ENCODE measurements at places on chromosomes 2 and 18.
A peak's percentile ranks its signal among the peaks of the same experiment; 100 is the strongest.

GRCh38 chr18:10269261-10269660, 185.2 kb upstream of the APCDD1 start:
- DNase-seq, result no peak

DNA sequence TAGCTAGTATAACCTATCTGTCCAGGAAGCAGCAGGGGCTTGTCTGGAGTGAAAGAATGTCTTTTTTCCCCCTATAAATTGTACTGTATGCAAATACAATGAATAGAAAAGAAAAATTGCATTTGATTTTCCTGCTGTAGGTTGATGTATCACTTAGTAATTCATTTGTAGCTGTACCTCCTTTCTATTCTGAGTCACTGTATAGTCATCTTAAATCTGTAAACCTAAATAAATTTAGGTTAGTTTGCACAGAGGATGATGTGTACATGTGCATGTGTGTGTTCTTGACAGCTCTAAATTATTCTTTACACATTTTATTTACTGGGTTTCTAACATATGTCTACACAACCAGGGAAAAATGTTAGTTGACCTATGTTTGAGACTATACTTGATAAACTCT, 478.7 kb upstream of the CNTNAP5 start:
- no peak for DNase-seq

- no peak for DNase-seq
Observed at GRCh38 chr2:231069379-231070054, 12.8 kb downstream of the PSMD1 start.

DNA sequence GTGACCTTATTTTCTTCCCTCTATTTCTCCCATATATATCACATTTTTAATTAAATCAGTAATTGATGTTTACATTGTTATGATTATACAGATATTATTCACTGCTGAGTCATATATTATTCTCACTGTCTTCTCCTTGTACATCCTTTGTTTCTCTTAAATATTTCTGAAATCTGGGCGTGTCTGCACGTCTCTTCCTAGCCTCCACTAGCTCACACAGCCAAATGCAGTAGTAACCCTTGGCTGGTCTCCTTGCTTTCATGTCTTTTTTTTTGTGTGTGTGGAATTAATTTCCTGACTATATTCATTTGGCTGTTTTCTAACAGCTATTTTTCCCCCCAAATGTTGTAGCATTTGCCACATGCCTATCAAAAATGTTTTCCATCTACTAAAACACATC, 15.8 kb downstream of the CCNYL1 start:
- no peak for DNase-seq

- DNase-seq, result no peak
Observed at GRCh38 chr2:65458999-65459398, 26.6 kb upstream of the SPRED2 start.

DNA sequence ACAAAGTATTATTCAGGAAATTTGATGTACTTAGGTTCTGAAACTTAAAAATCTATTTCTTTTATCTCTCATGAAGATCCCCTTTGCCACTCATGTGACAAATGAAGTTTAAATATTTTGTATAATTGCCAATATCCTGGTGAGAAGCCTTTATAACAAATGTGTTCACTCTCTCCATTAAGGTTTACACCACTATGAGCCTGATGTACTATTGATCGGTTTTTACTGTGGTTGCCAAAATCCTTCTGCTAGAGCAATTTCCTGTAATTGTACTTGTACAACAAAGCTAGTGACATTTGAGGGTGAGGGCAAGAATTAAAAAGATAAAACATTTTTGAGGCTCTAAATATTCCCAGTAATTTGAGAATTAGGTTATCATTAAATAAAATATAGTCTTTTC, 222.3 kb upstream of the CDH19 start:
- DNase-seq, result no peak

DNA sequence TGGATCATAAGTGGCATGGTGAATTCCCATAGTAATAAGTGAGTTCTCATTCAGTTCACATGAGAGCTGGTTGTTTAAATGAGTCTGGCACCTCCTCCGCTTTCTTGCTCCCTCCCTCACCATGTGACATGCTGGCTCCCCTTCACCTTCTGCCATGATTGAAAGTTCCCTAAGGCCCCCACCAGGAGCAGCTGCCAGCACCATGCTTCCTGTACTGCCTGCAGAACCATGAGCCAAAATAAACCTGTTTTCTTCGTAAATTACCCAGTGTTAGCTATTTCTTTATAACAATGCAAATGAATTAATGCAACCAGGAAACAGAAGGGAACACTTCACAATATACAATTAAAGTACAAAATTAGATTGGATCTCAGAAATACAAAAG, 257.0 kb downstream of the MREG start:
- no peak for DNase-seq

DNA sequence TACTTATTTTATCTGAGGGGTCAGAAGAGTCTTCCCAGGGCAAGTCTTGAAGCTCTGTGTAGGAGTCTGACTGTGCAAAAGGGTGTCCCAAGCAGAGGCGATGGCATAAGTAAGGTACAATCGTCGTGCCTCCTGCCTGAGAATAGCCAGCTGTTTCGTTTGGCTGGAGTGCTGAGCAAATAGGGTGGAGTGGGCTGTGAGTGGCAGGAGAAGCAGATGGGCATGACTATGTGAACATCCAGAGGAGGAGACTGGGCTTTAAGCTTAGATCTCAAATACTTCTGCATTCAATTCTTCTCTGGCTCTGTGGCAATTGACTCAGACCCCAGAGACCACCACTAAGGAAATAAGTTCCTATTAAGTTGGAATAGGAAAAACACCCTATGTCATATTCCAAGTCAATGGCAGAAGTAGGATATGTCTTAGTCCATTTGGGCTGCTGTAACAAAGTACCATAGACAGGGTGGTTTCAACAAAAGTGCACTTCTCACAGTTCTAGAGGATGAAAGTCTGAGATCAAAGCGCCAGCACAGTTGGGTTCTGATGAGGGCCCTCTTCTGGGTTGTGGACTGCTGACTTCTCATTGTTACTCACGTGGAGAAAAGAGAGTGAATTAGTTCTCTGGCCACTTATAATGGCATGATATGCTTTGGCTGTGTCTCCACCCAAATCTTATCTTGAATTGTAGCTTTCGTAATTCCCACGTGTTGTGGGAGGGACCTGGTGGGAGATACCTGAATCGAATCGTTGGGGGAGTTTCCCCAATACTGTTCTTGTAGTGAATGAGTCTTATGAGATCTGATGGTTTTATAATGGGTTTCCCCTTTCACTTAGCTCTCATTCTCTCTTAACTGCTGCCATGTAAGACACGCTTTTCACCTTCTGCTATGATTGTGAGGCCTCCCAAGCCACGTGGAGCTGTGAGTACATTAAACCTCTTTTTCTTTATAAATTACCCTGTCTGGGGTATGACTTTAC, 120.2 kb downstream of the LPIN1 start:
- peak; percentile 44 for DNase-seq

GRCh38 chr2:66185497-66186054, 249.3 kb upstream of the MEIS1 start:
- no peak for DNase-seq
